EH (cell line): ENCODE measurements at places on chromosomes 7 and 10.

DNA sequence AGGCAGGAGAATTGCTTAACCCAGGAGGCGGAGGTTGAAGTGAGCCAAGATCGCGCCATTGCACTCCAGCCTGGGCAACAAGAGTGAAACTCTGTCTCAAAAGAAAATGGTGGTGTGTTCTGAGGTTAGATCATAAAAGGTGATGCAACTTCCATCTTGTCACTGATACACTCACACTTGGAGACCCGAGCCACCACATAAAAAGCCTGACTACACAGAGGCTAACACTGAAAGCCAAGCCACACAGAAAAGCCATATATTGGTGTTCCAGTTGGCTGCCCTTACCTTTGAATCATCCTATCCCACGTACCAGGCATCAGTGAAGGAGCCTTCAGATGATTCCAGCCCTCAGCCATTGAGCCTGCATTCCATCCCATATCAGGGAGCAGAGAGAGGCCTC lies 4.0 kb downstream of the MORN4 start:
- no peak for DNase-seq

DNA sequence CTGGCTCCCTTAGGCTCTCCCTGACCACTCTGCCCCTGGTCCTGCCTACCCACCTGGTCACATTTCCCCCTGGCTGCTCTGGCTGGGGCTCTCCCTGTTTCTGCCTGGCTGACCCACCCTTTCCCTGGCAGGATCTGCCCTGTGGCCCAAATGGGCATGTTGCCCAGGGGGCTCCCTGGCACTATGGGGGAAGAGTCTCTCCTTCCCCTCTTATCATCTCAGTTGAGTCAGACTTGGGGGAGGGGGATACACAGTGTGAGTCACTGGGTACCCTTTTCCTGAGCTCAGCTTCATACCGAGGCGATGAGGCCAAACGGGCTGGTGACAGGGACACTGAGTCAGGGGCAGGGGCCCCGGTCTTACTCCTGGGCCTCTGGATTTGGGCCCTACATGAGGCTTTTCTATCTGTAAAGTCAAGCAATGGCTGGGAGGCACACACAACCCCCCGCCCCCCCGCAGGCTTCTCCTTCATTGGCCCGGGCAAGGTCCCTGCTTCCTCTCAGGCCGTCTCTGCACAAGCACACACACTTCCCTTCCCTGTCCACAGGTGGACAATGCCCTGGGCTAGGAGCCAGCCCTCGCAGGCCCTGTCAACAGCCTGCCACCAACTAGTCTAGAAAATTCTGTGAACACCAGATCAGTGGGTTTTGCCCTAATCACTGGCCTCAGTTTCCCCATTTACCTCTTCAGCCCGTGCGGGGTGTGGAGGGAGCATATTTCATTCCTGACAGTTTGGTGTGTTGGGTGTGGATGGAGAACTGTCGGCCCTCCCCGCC lies 627 bp upstream of the FLNC start:
- DNase-seq, result peak; percentile 81

GRCh38 chr10:71314028-71314693 lies 4.9 kb upstream of the SLC29A3 start:
- peak; percentile 62 for DNase-seq

- no peak for DNase-seq
Measured at GRCh38 chr7:70797109-70797514, 334.8 kb upstream of the GALNT17 start.

GRCh38 chr7:82455295-82455694 lies 11.7 kb upstream of the CACNA2D1 start:
- no peak for DNase-seq

DNA sequence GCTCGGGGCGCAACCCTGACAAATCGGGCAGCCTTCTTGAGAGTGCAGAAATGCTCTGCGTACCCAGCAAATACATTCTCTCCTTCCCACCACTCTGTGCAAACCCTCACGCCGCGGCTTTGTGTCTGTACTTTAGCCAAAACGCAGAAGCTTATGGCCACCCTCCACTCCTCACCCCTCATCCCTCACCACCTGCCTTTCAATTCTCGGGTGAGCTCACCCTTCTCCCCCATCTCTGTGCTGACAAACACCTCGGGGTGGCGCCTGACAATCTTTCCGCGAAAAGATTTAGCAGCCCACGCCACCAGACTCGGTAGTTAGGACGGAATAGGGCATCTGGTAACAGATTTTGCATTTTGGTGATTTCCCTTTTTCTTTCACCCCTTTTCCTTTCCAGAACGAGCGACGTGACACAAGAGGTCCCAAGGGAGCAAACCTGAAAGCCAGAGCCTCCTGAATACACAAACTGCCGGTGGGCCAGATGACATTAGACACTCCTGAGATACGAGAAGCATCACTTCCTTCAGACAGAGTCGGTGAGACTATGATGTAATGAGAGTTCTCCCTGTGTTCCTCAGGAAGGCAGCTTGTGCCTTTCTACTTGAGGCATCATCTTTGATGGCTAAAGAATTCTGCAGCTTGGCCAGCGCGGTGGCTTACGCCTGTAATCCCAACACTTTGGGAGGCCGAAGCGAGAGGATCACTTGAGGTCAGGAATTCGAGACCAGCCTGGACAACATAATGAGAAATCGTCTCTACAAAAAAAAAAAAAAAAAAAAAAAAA lies 671 bp upstream of the ATAD1 start:
- peak; percentile 34 for DNase-seq

DNA sequence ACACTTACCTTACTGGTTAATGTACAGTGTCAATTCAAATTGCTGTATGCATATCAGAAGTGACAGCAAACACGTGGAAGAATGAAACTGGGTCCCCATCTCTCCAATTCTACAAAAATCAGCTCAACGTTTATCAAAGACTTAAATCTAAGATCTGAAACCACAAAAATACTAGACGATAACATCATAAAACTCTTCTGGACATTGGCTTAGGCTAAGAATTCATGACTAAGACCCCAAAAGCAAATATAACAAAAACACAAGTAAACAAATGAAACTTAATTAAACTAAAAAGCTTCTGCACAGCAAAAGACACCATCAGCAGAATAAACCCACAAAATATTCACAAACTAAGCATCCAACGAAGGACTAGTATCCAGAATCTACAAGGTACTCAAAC lies 35.9 kb upstream of the PFKP start:
- peak; percentile 28 for DNase-seq

DNA sequence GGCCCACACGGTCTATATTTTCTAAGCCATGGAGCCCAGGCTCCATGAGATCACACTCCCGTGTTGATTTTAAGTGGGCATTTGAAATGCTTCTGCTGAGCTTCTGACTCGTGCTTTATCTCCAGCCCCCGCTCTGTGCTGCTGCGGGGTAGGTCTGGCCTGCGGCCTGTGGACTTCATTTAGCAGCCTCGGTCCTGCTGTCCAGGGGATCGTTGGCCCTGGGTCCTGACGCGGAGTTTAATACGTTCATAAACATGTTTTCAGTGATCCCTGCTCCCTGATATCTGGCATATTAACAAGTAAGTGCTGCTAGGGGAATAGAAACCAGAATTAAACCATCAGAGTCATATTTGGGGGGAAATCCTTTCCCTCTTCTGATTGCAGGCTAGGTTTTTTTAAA lies 540.3 kb upstream of the MGMT start:
- DNase-seq, result no peak

DNA sequence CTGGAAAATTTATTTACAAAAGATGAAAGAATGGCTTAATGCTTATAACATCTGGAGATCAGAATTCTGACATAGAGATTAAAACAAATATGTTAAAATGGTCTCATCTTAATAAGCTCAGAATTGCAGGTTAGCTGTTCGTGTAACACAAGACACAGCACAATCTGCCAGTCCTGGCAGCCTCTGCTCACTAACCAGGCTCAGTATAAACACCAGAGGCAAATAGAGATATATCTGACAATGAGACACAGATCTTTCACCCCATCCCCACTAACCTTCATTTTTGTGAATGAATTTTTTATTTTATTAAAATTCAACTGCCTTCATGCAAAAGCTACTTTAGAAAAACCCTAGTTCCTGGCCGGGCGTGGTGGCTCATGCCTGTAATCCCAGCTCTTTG lies 51.8 kb downstream of the RELN start:
- no peak for DNase-seq

- DNase-seq, result no peak
Measured at GRCh38 chr10:48744587-48744986, 59.9 kb downstream of the WDFY4 start.
